ENCODE measurements at places on chromosomes 2 and 18. TPM values are rescaled to one million over a fixed set of nuclear protein-coding genes. Genes with fewer than 3 reads are reported as not detected.

DNA sequence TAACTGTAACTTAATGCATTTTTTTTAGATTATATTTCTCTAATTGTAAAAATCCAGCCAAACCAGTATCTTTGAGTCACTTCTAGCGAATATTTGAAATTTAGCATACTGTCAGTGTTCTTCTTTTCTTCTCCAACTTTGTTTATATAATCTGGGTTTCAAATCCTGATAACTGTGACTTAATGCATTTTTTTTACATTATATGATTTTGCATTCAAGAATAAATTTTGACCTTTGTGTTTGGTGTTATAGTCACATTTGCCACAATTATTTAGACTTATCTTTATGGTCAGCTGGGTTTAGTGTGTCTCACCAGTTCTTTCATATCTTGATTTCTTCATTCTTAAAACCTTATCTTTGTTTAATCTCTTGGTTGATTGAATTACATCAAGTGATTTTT lies 345.7 kb downstream of the SLC4A3 start:
- no peak for DNase-seq

Gene RAX
- total RNA-seq, result not detected

DNA sequence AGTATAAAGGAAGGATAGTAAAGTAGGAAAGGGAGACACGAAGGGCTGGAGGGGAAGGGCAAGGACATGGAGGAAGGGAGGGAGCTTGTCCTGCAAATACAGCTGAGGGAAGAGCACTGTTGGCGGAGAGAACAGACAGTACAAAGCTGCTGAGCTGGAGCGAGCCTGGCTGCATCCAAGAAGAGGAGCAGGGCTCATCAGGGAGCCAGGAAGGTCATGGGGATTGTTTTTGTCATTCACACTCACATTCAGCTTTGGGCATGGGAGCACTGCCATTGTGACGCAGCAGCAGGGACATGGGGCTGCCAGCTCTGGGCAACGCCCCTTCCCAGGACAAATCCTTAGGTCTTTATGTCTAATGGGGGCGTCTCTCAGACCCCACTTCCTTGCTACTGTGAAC lies 125.1 kb downstream of the COPS8 start:
- DNase-seq, result no peak

DNA sequence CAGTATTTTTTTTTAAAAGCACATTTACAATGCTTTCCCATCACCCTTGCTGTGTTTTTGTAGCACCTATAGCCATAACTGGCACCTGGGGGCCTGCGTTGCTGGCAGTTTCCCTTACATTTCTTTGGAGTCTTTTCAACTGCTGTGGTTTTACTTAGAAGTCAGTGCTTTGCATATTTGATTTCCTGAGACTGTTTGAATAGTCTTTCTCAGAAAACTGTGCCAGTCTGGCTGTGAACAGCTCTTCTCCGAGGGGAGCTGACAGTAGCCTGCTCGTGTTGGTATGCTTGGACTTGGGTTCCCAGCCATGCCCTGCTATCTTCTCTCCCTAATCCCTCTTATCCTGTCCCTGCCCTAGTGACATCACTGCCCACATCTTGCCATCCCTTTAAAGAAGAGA lies 81.5 kb downstream of the DPP4 start:
- DNase-seq, result no peak

GRCh38 chr18:53796040-53796729 lies 428.3 kb downstream of the MBD2 start:
- DNase-seq, result no peak

GRCh38 chr18:39835303-39836030 lies 2119.6 kb upstream of the PIK3C3 start:
- no peak for DNase-seq

- no peak for DNase-seq
Observed at GRCh38 chr2:45412754-45413379, 198.2 kb downstream of the SRBD1 start.

- DNase-seq, result no peak
Observed at GRCh38 chr18:49016648-49017539, 66.1 kb upstream of the SMAD7 start.

- DNase-seq, result no peak
Observed at GRCh38 chr2:182077448-182078142, 91.9 kb downstream of the PPP1R1C start.

- DNase-seq, result no peak
Observed at GRCh38 chr2:66568650-66569300, 133.8 kb downstream of the MEIS1 start.

Gene GALNT14
- 0.67 TPM for total RNA-seq

DNA sequence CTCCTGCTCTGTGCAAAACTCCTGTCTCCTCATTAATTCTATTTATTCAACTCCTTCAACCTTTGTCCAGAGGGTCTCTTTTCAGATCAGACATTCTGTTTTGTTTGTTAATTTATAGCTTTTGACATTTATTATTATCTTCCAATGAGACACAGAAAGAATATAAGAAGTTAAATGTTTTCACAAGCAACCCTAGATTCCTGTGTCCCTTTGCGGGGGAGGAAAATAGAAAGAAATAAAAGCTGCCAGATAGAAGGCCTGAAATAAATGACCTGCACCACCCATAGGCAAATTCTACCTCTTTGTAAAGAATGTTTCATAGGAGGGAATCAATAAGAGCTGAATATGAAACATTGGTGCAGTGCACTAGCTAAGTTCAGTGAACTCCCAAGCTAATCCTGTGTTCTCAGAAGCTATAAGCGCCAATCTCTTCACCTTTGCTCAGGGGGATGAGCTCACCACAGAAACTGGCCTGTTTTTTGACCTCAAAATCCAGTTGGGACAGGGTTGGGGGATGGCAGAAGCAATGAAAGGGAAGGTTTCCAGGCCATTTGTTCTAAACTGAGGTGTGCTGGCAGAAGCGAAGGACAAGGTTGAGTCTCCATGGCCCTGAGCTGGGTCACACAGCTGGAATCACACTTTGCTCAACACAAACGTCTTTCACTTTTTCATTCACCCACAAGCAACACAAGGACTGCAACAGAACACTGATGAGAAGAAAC lies 258.6 kb downstream of the NRXN1 start:
- no peak for DNase-seq

DNA sequence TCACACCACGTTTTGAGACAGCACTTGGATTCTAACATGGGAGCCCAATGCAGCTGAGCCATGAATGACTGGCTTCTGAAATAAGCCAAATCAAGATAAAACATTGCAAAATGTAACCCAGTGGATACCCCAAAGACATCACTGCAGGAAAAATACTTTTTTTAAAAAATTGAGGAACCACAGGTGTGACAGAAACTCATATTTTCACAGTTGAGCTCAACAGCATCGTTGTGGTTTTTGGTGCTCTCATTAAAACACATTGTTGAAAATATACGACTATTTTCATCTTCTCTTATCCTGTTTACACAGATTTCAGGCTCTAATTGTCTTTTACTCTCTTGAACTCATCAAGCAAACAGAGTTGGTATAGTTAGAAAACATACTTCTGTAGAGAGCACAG lies 429.3 kb upstream of the VRK2 start:
- DNase-seq, result no peak

DNA sequence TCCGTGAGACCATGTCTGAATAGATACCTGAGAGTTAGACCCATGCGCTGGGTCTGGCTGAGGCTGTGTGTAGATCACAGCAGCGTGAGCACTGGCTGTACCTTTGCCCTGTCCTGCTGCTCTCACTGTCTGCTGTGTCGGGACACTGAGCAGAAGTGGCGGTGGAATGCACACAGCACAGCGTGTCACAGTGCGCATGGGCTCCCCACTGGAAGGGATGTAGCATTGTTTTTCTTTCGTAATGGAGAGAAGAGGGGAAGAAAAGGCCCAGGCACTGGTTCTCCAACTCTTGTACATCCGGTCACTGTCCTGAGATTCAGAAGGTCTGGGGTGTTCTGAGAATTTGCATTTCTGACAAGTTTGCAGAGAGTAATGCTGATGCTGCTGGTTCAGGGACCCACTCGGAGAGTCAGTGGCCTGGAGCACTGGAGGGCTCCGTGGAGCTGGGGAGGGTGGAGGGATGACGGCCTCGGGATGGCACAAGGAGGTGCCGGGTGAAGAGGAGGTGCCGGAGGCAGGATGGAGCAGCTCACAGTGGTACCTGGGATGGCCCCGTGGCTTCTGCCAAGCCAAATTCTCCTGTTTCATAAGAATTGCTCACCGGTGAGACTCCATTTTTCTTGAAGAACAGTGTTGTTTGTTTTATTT lies 252.8 kb downstream of the LDLRAD4 start:
- peak; percentile 76 for DNase-seq

DNA sequence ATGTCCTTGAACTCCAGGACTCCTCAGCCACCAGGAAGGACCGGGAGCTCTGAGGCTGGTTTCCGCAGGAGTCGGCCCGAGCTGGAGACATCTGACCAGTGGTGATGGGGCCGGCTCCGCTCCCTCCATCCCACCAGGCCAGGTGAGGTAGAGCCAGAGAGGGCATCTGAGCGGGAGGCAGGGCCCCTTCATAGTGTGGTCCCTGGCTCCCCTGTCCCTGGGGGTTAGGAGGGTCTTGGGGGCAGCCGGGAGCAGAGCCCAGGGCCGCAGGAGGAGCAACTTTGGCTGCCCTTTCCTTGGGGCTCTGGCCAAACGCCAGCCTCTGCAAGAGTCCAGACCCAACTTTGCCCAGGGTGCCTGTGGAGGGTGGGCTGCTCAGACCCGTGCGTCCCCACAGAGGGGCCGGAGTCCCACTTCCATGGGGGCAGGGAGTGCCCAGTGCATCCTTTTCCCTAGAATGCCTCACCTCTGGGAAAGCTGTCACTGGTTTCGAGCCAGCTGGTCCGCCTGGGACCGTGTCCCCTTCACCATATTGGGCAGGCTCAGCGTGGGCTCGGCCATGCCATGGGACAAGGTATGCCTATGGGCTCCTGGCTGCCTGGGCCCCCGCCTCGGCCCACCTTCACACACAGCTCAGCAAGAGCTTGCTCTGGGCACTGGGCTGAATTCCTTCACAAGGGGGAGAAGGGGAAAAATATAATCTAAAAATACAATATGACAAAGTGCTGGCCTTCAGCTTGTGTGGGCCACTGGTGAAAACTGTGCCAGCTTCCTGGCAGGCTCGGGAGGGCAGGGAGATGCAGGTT lies 148.6 kb downstream of the TWIST2 start:
- DNase-seq, result no peak

DNA sequence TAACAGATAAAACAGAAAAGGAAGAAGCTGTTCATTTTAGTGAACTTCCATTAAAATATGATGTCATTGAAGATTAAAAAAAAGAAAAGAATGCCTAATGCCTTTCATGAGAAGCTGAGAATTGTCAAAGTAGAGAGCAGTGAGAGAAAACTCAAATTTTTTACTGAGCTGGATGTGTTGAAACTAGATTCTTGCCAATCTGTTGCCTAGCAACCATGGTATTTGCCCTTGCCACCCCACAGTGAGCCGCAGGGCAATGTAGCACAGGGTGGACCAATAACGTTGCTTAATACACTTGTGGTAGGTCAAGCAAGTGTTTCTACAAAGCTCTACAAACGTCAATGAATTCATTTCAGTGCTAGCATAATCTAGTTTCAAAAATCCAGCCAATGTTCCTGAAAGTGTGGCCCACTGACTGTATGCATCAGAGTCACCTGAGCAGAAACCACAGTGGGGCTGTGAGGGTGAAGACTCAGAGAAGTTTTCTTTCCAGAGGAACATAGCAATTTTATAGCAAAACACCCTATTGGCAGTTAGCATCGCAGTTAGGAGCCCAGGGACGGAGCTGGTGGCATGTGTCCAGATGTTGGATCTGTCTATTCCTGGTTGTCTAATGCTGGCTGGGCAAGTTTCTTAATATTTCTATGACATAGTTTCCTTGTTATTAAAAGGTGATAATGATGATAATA lies 132.2 kb downstream of the DOCK10 start:
- peak; percentile 61 for DNase-seq

- no peak for DNase-seq
Observed at GRCh38 chr2:9356261-9356660, 67.1 kb downstream of the ITGB1BP1 start.

GRCh38 chr2:229443141-229443540 lies 172.1 kb upstream of the PID1 start:
- DNase-seq, result no peak

GRCh38 chr2:169110916-169111315 lies 41.6 kb downstream of the DHRS9 start:
- no peak for DNase-seq

GRCh38 chr18:42564761-42565160 lies 550.7 kb downstream of the RIT2 start:
- no peak for DNase-seq

GRCh38 chr2:181902625-181903024 lies 11.1 kb downstream of the ITPRID2 start:
- DNase-seq, result no peak

- no peak for DNase-seq
Observed at GRCh38 chr18:22489704-22490103, 72.0 kb upstream of the CTAGE1 start.

Gene MERTK
- 5.0 TPM for total RNA-seq

Gene BOLL
- not detected for total RNA-seq

Gene TMEM200C
- 0.24 TPM for total RNA-seq

DNA sequence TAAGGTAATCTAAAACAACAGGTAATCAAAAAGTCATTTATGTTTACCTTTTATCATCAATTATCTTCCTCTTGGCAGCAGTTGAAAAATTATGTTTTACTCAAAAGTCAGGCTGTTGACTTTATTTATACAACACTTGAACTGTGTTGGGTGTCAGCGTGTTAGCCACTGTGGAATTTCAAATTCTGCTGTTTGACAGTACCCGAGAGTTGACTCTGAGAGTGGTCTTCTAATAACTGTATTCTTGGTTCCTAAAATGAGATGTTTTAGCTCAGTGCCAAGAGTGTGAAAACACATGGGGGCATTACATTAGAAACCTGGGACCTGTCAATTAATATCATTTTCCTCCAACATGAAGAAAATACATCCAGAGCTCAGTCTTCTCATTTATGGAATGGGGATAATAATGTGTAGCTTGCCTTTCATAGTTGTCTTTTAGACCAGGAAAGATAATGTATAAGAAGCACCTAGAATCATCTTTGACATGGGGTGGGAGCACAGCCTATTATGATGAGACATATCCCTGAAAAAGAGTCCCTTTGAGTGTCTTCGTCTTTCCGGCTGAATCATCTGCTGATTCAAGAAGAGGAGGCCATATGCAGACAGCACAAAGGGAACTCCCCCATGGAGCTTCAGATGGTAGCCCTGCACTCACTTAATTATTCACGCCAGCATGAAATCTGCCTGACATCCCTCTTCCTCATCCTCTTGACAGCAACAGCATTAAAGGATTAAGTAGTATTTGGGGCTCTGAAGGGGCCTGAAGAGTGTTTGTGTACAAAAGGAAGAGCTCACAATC lies 89.1 kb downstream of the AFF3 start:
- DNase-seq, result no peak

Gene SERPINB12
- total RNA-seq, result not detected

Gene EGR4
- total RNA-seq, result not detected

GRCh38 chr2:163716101-163716500 lies 19.7 kb downstream of the FIGN start:
- DNase-seq, result no peak

GRCh38 chr2:10877651-10878111 lies 34.1 kb upstream of the KCNF1 start:
- DNase-seq, result no peak

Gene ATAD2B
- total RNA-seq, result 6.1 TPM

Gene NDUFS1
- 484 TPM for total RNA-seq

Gene SERPINB11
- total RNA-seq, result not detected

Gene MTCL1
- 9.0 TPM for total RNA-seq
